ENCODE measurements at places on chromosomes 5 and 9.

- DNase-seq, result no peak
These were observed 178.9 kb downstream of the ACER2 start for GRCh38 chr9:19587678-19588077.

DNA sequence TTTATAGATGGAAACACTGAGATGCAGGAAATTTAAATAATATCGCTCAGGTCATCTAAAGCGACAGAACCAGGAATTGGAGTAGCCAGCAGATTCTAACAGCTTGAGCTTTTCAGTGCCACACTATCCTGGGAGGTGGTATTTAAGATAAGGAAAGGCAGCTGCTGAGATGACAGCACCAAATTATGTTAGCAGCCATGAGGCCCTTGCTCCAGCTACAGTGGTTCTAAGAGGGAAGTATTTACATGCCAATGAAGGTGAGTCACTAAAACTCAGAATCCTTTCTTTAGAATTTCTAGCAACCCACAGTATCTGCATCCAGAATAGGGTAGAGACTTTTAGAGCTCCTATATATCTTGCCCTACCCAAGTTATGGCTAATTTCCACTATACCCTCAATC, 127.0 kb upstream of the VLDLR start:
- no peak for DNase-seq

DNA sequence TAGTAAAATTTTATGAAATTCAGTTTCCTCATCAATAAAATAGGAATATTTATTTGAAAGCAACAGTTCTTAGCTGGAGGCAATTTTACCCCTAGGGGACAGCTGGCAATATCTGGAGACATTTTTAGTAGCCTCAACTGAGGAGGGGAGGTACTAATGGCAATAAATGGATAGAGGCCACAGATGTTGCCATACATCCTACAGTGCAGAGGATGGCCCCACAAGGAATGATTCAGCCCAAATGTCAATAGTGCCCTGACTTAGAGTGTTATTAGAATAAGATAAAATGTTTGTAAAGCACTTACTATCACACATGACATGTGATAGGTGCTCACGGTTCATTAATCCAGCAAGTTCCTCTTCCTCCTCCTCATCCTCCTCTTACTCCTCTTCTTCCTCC, 293.6 kb downstream of the KCTD16 start:
- no peak for DNase-seq

- DNase-seq, result no peak
These were observed 650.3 kb downstream of the CCDC171 start for GRCh38 chr9:16202914-16203728.

DNA sequence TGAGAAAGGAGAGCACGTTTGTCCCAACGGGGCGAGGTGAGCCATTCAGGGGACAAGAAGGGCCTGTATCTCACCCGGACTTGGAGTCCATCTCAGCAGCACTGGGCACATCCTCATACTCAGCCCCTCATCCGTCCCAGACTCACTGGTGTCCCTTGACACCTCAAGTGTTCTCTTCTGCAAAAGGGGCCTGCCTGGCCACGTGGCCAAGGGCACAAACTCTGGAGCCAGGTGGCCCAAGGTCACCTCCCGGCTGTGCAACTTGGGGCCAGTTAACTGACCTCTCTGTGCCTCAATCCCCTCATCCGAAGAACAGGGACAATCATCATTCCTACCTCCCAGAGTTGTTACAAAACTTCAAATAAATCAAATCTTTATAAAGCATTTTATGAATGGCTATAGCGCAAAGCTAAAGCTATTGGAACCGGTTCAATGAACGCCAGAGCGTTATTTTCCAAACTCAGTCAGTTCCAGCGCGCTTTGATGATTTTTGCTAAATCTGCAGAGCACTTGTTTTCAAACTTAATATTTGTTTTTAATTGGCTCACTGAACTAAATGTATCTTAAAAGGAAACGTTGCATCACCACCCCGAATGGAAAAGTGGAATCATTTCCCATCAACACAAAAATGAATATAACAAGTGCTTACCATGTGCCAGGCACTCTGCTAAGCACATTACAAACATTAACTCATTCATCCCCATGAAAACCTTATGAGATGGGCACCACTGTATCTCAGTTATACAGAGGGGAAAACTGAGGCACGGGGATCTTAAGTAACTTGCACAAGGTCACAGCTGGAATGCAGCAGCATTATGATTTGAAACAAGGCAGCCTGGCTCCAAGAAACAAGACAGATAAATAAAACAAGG, 49.3 kb downstream of the DUSP1 start:
- no peak for DNase-seq

DNA sequence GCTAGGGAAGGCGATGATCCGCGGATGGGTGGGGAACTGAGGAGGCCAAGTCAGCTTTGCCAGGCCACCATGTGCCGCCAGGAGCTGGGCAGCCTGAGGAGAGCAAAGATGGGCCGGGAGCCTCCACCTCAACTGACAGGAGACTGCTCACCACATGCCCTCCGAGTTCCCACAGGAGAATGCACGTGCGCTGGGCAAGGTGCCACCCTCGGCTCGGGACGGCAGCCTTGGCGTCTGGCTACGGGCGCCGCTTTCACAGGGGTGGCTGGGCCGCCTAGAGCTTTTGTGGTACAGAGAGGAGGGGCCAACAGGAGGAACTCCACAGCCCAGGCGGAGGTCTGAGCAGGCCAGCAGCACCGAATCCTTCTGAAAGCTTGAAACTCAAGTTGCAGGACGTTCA, 5.3 kb upstream of the TBC1D9B start:
- no peak for DNase-seq

DNA sequence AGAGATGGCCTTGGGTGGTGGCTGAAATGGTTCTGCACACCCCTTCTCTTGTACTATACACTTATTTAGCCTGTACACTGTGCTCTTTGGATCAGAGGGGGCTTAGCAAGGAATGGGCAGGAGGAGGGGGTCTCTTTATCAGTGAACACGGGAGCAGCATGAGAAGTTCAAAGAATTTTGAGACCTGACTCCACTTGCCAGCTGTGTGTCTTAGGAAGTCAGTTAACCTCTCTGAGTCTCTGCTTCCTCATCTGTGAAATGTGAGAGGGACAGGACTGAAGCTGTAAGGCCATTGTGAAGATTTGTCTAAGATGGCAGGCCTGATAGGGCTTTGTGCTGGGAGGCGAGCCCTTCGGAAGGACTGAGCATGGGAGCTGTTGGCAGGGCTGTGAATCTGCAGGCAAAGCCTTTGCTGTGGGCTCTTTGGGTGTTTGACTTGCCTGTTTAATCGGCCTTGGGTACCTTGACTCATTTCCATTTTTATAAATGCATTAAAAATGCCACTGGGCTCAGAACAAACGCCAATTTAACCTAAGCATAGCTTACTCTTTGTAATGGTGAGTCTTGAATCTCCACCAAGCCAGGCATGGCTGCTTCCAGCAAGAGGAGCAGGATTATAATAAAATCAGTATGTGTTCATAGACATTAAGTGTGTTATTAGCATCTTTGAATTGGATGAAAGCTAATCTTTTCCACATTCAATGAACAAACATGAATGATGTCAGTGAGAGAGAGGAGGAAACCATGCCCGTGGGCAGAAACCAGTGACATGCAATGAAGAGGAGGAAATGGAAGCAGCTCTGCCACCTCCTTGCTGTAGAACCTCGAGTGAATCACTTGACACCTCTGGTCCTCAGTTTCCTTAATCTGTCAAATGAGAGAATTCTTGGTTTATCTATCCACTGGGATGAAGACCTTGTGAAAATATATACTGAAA, 89.4 kb downstream of the MACROH2A1 start:
- no peak for DNase-seq

- no peak for DNase-seq
These were observed 41.3 kb upstream of the ZSWIM6 start for GRCh38 chr5:61290791-61291210.

DNA sequence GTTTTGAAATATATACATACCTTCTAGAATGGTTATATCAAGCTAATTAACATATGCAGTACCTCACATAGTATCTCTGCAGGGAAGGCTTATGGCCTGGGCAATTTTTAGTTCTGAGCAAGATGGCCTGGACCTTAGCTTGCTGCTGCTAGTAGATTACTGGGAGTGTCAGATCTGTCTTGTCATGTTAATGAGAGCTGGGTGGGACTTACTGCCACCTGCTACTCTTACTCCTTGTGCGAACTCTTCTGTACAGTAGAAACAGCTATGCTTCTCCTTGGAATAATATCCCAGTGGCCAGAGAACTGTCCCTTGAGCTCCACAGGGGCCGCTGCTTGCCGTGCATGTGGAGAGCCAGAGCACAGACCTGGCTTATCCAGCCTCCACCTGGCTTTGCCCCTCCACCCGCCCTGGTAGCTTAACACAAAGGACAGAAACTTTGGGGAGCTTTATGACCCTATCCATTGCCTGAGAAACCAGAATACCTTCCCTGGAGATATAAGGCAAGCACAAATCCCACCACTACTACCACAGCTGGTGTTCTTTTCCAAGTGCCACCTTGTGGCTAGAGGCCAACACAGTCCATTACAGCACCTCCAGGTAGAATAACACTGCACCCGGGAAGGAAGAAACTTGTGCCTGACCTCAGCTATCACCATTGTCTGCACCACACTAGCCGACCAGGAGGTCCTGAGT, 74.4 kb upstream of the RUSC2 start:
- DNase-seq, result peak; percentile 9

DNA sequence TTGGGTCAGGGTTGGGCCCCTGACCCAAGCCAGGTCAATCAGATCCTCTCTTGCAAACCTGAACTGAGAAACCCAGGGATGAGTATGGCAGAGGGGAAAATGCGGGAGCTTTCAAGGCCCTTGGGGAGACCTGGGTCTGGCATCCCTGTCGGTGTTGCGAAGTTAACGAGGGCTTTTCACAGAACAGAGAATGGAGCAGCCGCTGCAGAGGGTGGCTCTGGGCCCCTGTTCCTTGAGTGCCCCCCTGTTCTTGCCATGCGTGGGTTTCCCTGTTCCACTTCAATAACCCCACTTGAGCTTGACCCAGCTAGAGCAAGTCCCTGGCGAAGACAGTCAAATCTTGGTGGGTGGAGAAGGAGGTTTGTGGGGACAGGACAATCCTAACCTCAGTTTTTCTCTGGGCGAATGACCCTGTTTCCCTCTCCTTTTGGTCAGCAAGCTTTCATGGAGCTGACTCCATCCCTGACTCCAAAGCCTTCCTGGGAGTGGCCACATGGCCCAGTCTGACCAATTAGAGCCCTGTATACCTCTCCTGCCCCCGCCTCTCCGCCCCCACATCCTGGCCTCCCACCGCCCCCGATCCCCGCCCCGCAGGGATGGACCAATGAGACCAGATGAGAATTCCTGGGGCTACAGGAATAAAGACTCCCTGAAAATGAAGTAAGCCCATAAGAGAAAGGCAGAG, 2.9 kb upstream of the VDAC1 start:
- no peak for DNase-seq

- DNase-seq, result peak; percentile 9
These were observed at the start of gene RANBP3L for GRCh38 chr5:36301858-36302603. TSS of gene RANBP3L (minus strand) at chr5:36301902. CDS start at chr5:36301416, 486 bp downstream.

- no peak for DNase-seq
These were observed 523.5 kb upstream of the CLINT1 start for GRCh38 chr5:158382473-158382872.

GRCh38 chr9:5886114-5886939, 4.4 kb upstream of the MLANA start:
- DNase-seq, result peak; percentile 79

DNA sequence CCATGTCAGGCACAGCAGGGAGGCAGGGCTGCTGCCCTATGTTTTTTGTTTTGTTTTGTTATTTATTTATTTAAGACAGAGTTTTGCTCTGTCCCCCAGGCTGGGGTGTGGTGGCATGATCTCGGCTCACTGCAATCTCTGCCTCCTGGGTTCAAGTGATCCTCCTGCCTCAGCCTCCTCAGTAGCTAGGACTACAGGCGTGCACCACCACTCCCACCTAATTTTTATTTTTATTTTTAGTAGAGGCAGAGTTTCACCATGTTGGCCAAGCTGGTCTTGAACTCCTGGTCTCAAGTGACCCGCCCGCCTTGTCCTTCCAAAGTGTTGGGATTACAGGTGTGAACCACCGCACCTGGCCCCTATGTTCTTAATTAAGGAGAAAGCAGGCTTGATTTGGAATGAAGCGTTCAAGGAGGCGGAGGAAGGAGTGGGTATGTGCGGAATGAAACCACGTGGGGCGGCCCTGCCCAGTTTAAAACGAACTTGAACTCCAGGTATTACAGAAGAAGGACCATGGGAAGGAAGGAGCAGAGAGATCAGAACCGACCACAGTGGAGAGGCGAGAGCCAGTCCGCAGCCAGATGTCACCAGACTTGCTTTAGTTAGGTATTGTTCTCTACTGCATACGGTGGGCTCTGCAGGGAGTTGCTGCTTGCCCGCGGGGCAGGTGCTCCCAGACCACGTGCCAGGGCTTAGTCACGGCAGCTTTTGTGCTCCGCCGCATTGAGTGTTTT, 34.9 kb upstream of the EPB41L4B start:
- DNase-seq, result no peak

- no peak for DNase-seq
These were observed 4.0 kb upstream of the CSF2 start for GRCh38 chr5:132069561-132069960.

GRCh38 chr5:80958616-80959015, 1.5 kb upstream of the RASGRF2 start:
- DNase-seq, result no peak

GRCh38 chr9:115164511-115164974, 46.6 kb upstream of the TNC start:
- no peak for DNase-seq

GRCh38 chr5:116046823-116047222, 14.6 kb downstream of the ARL14EPL start:
- no peak for DNase-seq

DNA sequence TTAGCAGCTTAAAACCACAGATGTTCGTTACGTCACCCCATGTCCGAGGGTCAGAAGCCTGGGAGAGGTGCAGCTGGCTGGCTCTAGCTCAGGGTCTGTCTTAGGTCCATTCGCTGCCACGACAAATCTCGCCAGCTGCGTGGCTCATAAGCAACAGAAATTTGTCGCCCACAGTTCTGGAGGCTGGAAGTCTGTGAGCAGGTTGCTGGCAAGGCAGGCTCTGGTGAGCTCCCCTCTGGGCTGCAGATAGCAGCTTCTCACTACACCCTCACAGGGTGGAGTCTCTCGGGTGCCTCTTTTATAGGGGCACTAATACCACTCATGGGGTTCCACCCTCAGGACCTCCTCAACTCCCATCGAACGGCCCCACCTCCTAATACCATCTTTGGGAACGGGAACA, 40.1 kb upstream of the FCN2 start:
- no peak for DNase-seq

- no peak for DNase-seq
These were observed 38.5 kb upstream of the STX17 start for GRCh38 chr9:99867968-99868367.

GRCh38 chr5:66710557-66711088, 114.4 kb downstream of the MAST4 start:
- DNase-seq, result no peak

- DNase-seq, result no peak
These were observed 388.4 kb upstream of the PTGER4 start for GRCh38 chr5:40291338-40291737.

- no peak for DNase-seq
These were observed 72.4 kb upstream of the ICE1 start for GRCh38 chr5:5350101-5350500.

- DNase-seq, result no peak
These were observed 295.5 kb upstream of the WWC1 start for GRCh38 chr5:167995844-167996425.
